Activated naive CD8-positive, alpha-beta T cell treated with anti-CD3 and anti-CD28 coated beads, Interleukin-2, amount 10 ng/mL, durations not matched to agents 7 days and 5 days (primary cell): ENCODE measurements at places on chromosomes 7 and 10.
A peak's percentile ranks its signal among the peaks of the same experiment; 100 is the strongest.

DNA sequence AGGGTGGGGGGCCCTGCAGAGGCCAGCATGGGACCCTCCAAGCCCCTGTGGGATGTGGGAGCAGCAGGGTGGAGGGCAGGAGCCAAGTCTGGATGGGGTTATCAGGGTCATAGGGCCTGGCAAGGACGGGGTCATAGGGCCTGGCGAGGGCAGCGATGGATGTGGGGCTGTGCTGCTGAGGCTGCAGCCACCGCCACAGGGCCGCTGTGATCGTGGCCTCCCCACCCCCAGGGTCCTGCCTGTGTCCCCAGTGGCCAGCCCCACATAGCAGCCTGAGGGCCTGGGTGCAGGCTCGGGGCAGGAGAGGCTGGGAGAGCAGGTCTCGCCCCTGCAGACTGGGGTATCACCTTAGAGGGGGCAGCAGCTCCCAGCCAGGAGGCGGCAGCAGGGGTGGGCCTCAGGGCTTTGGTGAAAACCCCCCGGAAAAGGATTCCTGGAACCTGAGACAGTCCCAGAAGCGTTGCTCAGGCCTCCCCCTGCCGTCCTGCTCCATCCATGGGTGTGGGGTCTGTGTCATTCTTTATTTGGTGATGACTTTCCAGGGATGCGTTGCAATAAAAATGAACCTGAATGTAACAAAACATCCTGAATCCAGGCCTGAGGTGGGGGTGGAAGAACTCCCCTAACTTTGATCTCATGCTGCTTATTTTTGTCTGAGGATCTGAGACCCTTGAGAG is 107.3 kb upstream of the SHH start:
- no peaks in the 10 kb centered on the region for H3K36me3 ChIP-seq
- no peak overlapping the region for H3K4me3 ChIP-seq
- no peak for DNase-seq
- no peak overlapping the region for H3K27ac ChIP-seq

GRCh38 chr7:46568420-46569132 is 647.5 kb upstream of the IGFBP3 start:
- H3K36me3 ChIP-seq, result no peaks in the 10 kb centered on the region
- no peak overlapping the region for H3K27ac ChIP-seq
- no peak for DNase-seq
- H3K4me3 ChIP-seq, result no peak overlapping the region
- H3K4me1 ChIP-seq, result no peaks in the 10 kb centered on the region
- H3K27me3 ChIP-seq, result no peaks in the 10 kb centered on the region

DNA sequence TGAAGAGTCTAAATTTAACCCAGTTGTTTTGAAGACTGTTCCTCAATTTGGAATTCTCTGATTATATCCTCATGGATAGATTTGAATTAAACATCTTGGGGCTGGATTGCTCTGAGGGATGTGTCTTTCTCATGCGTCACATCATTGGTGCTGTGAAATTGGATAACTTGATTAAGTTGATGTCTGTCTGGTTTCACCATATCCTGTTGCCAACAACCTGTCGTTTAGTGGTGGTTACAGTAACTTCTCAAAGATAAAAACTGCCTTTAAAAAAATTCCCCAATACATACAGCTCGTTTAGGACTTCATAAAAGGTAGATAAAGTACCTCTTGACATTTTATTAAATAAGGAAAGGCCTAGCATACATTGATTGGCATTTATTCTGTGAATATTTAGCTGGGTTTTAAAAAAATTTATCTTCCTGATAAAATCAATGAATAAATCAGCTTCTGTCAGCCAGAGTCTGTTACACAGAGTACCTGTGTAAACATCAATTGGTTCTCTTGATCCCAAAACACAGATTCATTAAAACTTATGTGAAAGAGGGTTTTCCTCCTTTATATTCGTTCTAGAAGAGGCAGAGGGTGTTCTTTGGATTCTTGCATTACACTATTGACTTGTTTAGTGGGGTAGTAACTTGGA is 10.5 kb downstream of the CRCP start:
- no peaks in the 10 kb centered on the region for H3K27me3 ChIP-seq
- H3K36me3 ChIP-seq, result peaks cover 4% of the 10 kb centered on the region
- H3K4me1 ChIP-seq, result peaks cover 28% of the 10 kb centered on the region
- no peak overlapping the region for H3K4me3 ChIP-seq

DNA sequence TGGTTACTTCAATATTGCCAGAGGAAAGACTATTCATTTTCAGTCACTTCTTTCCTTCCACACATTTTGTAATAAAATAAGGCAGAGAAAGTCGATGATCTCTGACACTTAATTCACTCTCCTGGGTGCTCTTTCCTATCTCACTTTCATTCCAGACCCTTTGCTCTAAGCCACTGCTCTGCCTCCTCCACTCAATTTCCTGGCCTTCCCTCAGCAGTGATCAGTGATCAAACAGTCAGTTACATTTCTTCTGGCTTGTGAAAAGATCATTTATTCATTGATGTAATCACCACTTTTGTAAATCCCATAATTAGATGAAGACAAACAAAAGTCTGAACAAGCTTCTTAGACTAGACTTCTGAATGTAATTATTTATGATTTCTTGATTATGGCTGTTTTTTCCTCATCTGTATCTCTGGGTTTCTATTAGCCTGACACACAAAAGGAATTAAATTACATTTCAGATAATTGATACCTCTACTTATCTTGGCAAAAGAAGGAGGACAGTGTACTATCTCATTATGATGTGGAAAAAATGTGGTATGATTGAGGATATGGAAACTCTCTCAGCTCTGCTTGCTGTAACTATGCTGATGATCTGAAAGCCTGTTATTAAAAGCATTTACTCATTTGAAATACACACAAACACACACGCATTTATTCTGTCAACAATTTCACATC is 1102.3 kb downstream of the GRM8 start:
- no peak overlapping the region for H3K27ac ChIP-seq
- H3K4me3 ChIP-seq, result no peak overlapping the region
- no peaks in the 10 kb centered on the region for H3K4me1 ChIP-seq
- H3K36me3 ChIP-seq, result no peaks in the 10 kb centered on the region
- DNase-seq, result no peak

GRCh38 chr10:16592378-16592777 is 70.7 kb upstream of the C1QL3 start:
- H3K4me1 ChIP-seq, result no peaks in the 10 kb centered on the region
- H3K4me3 ChIP-seq, result no peak overlapping the region
- no peaks in the 10 kb centered on the region for H3K27me3 ChIP-seq
- no peak overlapping the region for H3K27ac ChIP-seq
- H3K36me3 ChIP-seq, result peaks cover 10% of the 10 kb centered on the region

DNA sequence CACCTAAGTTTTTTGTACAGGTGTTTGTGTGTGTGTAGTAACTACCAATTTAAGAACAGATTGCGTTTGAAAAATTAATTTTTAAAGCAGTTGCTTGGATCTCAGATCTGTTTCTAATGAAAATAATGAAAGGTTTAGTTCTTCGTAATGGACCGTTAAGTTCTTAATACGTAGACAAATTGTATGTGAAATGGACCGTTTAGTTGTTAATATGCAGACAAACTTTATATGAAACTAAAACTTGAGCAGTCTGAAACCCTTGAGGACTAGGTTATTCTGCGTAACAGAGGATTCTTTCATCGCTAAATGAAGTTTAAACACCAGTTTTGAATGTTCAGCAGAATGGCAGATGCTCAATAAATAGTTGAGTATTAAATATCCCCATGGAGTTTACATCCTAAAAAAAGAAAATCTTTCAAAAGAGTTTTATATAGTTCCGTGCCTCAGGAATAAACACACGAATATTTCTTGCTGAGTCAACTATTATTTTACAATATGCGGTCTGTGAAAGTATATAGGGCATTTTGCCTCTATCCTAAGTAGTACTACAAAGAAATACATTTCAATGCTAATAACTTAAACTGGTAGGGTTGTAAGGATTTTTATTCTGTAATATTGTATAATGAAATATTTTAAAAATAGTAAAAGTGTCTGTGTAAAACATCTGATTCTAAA is 1.2 kb downstream of the DBF4 start:
- peak overlapping the region; percentile 86 for H3K4me3 ChIP-seq
- DNase-seq, result no peak
- peak overlapping the region; percentile 95 for H3K27ac ChIP-seq
- no peaks in the 10 kb centered on the region for H3K27me3 ChIP-seq

- peaks cover 7% of the 10 kb centered on the region for H3K4me1 ChIP-seq
- H3K27ac ChIP-seq, result no peak overlapping the region
- H3K4me3 ChIP-seq, result no peak overlapping the region
- H3K27me3 ChIP-seq, result peaks cover 2% of the 10 kb centered on the region
- DNase-seq, result no peak
- peaks cover 2% of the 10 kb centered on the region for H3K36me3 ChIP-seq
Observed at GRCh38 chr7:6558837-6559236, 7.6 kb upstream of the GRID2IP start.

GRCh38 chr7:142349670-142350405 is 92.0 kb upstream of the PRSS58 start:
- DNase-seq, result no peak
- peak overlapping the region; percentile 5 for H3K27ac ChIP-seq
- no peak overlapping the region for H3K4me3 ChIP-seq
- H3K36me3 ChIP-seq, result no peaks in the 10 kb centered on the region
